Hematopoietic multipotent progenitor cell (in vitro differentiated cells): ENCODE measurements at places on chromosomes 5 and 9. TPM values are rescaled to one million over a fixed set of nuclear protein-coding genes. Genes with fewer than 3 reads are reported as not detected.

Gene GALT
- 108 TPM for total RNA-seq

Gene EGR1
- 27.2 TPM for total RNA-seq

Gene HACD4
- 18.9 TPM for total RNA-seq

Gene TRIM41
- 17.0 TPM for total RNA-seq

Gene MAP1B
- total RNA-seq: 0.54 TPM

Gene HOMER1
- total RNA-seq: 0.54 TPM

DNA sequence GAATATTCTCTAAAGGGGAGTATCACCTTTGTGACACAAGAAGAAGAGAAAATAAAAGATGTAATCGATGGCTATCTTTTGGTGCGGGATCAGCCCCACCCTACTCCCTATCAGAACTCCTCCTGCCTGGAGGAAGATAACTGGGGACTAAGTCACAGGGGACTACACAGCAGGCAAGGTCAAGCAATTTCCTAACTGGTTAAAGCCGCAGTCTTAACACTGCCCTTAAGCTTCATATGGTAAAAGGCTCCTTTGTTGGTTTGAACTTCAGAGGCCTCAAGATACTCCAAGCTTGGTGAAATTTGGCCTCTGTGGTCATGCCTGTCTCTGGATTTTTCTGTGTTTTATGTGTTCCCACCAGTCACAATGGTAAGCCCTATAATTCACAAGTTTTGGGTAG lies 1.3 kb upstream of the SHISAL2B start:
- no peak for DNase-seq

GRCh38 chr5:40486437-40487275 lies 193.1 kb upstream of the PTGER4 start:
- DNase-seq: peak; percentile 88

- DNase-seq: no peak
These were observed 97.5 kb downstream of the MARCHF11 start for GRCh38 chr5:16082053-16082452.

DNA sequence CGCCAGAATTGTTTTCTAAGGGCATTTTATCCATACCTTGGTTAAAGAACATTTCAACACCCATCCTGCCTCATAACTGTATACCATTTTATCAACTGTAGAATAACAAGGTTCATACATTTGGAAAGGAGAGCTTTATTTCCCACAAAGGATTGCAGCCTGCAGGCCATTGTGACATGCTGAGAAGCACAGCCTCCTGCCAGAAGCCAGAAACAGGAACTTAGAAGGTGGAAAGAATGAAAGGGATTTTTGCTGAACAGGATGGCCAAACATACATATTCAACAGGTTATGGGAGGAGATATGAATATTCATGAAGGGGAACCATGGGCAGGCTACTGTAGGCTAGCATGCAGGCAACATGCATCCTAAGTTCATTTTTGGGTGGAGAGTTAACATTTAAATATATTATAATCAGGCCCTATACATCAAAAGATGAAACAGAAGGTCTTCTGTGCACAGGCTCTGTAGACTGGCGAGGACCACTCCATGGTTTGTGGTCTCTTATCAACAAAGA lies 59.9 kb upstream of the DIRAS2 start:
- DNase-seq: no peak

GRCh38 chr5:137506296-137506695 lies 7.2 kb upstream of the SPOCK1 start:
- no peak for DNase-seq

DNA sequence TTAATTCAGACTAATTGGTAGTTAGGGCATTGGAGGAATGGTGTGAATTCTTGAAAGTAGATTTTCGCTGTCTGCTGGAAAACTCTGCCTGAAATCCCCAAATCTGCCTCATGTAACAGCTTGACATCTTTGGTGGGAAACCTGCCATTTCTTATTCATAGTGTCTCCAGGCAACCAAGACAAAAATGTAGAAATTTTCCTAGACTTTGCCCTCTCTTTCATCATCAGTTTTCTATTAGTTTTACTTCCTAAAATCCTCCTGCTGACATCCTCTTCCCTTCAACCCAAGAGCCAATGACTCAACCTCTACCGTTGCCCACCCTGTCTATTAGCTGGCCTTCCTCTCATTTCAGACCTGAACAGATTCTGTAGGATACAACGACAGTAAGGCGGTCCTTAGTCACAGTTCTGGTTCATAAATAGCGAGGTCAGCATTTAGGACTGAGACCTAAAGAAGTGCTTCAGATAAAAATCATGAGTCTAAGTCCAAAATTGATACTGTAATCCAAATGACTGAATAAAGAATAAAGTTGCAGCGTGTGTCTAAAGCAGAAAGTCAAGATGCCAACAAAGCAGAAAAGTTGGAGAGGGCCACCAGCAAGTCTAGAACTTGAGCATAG lies 133.9 kb downstream of the MUSK start:
- no peak for DNase-seq

- DNase-seq: no peak
These were observed 181.8 kb downstream of the SYK start for GRCh38 chr9:90983394-90983793.

DNA sequence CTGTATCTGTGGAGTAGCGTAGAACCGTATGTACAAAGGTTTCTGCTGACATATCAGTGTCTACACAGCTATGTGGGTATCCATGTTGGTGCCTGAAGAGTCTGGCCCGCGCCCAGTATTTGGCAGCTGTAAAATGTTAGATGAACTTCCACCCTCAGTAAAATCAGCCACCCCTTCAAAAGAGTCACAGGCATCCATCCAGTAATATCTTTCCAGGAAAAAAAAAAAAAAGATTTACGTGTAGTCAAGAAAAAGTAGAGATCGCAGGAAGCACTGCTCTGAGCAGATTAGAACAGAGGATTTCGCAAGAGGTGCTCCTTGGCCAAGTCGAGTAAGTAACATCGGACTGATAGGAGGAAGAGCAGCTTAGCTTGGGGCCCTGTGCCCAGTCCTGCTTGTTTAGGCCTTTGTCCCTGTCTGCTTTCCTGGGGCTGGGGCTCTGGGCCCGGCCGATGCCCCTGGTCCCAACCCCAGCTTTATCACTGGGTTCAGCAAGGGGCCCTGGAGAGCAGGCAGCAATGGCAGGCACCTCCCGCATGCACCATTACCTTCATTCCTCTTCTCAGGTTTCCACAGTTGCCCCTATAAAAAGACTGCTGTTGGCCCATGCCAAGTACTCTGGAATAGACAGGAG lies 21.2 kb downstream of the DAPK1 start:
- DNase-seq: peak; percentile 91

GRCh38 chr5:36363744-36364143 lies 62.0 kb upstream of the RANBP3L start:
- no peak for DNase-seq

- no peak for DNase-seq
These were observed 393.0 kb downstream of the NTRK2 start for GRCh38 chr9:85062385-85063022.

DNA sequence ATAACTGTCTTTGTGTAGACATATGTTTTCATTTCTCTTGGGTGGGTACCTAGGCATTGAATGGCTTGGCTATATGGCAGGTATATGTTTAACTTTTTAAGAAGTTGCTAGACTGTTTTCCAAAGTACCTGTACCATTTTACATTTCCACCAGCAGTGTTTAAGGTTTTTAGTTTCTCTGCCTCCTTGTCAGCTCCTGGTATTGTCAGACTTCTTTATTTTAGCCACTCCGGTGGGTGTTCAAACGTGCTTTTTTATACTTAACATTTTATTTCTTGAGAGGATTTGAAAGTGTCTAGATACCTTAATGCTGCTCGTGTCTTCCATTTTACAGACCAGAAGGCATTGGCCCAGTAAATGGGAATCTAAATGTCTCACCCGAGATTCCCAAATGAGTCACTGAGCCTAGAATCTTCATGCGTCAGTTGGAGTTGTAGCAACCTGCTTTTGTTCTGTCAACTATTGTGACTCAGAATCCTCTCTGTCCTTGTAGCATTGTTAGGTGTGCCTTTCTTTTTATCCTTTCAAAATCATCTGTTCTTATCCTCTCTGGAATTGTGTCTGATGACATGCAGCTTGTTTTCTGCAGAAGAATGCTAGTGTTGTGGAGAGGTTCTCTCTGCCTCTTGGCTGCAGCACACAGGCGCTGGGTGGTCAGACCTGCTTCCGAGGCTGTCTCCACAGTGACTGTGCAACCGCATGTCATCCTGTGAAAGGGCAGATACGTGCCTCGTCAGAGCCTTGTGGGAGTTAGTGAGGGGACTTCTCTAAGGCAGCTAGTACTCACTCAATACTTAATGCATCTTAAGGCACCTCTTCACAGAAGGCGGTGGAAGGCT lies 291.8 kb downstream of the AOPEP start:
- peak; percentile 77 for DNase-seq

- DNase-seq: peak; percentile 16
These were observed 635 bp downstream of the NAA35 start for GRCh38 chr9:85941622-85941940.

GRCh38 chr9:89143266-89143665 lies 35.4 kb downstream of the SHC3 start:
- no peak for DNase-seq

DNA sequence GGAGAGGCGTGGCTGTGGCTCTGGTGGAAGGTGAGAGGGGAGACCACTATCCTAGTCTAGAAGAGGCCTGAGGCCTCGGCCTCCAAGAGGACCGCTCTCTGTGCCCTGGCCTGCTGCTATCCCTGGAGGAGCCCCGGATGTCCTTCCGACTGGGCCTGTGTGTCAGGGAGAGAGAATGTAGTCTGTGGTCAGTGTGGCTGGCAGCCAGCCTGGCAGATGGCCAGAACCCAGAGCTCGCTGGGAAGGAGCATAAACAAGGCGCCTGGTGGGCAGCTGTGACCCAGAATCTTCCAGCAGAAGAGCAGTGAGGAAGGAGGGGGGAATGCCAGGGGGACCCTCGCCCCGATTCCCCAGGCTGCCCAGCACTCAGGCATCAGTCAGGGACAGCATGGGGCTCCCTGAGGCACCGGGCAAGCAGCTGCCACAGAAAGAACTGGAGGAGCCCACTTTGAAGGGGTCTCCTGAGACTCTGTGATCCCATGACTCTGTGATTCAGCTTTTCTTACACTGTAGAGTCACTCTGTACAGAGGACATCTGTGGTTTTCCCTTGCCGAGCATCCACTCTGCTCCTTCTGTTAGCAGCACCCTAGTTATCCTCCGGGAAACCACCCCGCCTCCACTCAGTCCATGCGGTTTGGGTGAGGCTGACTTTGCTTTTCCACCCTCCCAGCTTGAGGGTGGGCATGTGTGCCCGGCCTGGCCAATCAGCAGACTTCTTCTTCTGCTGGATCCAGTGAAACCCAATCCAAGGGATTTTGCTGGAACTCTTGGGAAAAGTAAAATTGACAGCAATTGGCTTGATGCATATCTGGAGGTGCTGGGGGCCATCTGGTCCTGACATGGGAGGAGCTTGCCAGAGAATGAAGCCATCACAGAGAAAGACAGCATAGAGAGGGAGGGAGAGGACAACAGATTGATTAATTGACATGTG lies 46.2 kb upstream of the PWWP2A start:
- DNase-seq: no peak

- DNase-seq: no peak
These were observed 59.2 kb downstream of the SPIN1 start for GRCh38 chr9:88447431-88447830.

DNA sequence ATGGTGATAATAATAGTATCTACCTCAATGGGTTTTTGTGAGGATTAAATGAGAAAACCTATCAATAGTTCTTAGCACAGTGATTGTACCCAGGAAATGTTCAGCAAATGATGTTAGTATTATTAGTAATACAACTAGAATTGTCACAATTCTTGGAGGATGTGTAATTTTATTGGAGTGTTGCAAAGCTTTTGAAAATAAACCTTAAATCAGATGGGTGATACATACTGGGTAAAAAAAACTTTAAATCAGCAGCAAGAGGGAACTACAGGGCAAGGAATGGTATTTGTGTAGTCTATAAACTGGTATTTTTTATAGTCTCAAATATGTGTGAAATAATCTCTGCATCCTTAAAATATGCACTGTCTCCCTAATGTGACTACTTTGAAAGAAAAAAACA lies 371.6 kb downstream of the PIK3R1 start:
- no peak for DNase-seq

DNA sequence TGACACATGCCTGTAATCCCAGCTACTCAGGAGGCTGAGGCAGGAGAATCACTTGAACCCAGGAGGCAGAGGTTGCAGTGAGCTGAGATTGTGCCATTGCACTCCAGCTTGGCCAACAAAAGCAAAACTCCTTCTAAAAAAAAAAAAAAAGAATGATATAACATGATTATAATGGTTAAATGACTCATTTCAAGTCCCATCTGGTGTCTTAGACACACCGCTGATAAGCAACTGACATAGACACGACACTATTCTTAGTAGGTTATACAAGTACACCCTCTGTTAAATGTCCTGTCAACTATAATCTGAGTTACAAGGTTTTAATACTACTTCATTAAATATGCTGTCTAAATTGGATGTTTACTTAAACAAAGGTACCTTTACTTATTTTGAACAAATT lies 405.3 kb upstream of the CLINT1 start:
- DNase-seq: no peak

- no peak for DNase-seq
These were observed 8.5 kb downstream of the ELL2 start for GRCh38 chr5:95953021-95953702.

GRCh38 chr9:88280816-88281382 lies 107.3 kb upstream of the SPIN1 start:
- peak; percentile 28 for DNase-seq

DNA sequence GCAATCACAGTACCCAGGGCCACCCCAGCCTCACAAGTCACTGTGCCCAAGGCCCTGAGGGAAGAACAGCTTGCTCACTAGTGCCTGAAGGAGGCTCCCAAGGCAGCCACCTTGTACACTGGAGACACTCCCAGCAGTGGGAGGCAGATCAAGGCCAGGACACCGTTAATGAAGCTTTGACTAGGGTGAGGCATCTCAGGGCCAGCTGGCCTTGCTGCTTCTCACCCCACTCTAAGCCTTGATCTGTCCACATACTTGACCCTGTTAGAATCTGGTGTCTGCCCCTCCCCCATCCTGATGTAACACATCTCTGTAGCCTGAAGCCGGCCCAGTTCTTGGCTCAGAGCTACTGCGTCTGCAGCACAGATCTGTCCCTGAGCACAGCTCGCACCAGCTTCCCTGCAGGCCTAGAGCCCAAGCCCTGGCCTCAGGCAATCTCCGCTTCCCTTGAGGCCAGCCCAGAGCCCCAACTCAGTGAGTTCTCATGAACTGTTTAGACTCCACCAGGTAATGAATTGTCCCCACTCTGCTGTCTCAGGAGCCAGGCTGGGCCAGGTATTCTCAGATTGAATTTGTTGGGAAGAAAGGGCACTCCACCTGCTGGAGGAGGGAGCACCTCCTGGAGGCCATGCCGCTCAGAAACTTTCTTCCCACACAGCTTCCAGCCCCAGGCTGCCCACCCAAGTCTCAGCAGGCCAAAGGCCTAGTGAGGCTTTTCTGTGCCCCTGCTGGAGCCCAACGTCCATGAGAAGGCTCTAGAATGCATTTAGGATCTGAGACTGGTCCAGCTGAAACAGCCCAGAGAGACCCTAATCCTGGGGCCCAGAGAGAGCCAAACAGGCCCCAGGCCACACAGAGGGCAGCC lies 13.4 kb upstream of the JADE2 start:
- no peak for DNase-seq

GRCh38 chr9:91132576-91133073 lies 229.1 kb downstream of the AUH start:
- DNase-seq: no peak

GRCh38 chr5:154244476-154244875 lies 53.9 kb downstream of the GALNT10 start:
- DNase-seq: no peak

GRCh38 chr5:122073864-122074263 lies 4.2 kb downstream of the LOX start:
- DNase-seq: no peak

GRCh38 chr9:82729141-82729540 lies 333.8 kb downstream of the RASEF start:
- no peak for DNase-seq
